ENCODE measurements at places on chromosomes 5 and 9.

DNA sequence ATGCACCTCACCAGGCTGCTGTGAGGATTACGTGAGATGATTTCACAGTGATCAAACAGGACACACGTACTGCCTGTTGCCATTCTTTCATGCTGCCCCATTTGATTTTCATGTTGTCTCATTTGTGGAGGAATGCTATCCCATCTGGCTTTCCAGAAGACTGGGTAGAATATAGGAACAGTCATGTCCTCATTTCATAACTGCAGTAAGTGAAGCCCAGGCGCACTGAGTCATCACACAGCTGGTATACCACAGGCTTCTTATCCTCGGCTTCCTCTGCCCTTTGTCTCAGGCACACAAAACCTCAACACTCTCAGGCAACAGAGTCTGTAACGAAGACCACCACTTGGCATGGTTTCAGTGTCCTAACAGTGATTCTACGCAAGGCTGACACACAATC is 62.3 kb downstream of the LHFPL2 start:
- DNase-seq = no peak

DNA sequence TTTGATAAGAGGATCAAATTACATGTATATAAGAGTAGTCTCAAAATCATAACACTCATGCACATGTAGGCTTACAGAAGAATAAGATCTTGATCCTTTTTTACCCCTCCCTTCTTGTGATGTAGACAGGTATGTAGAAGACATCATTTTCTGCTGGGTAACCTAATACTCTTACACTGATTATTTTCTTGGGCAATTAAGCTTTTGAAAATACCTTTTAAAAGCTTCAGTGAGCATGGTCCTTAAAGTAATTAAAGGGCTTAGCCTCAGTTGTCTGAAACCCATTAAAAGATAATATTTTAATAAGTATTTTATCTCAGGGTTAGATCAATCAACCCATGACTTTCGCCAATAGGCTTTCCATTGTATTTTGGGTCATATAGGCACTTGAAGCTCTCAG is 50.6 kb downstream of the ALDH1A1 start:
- DNase-seq = no peak

DNA sequence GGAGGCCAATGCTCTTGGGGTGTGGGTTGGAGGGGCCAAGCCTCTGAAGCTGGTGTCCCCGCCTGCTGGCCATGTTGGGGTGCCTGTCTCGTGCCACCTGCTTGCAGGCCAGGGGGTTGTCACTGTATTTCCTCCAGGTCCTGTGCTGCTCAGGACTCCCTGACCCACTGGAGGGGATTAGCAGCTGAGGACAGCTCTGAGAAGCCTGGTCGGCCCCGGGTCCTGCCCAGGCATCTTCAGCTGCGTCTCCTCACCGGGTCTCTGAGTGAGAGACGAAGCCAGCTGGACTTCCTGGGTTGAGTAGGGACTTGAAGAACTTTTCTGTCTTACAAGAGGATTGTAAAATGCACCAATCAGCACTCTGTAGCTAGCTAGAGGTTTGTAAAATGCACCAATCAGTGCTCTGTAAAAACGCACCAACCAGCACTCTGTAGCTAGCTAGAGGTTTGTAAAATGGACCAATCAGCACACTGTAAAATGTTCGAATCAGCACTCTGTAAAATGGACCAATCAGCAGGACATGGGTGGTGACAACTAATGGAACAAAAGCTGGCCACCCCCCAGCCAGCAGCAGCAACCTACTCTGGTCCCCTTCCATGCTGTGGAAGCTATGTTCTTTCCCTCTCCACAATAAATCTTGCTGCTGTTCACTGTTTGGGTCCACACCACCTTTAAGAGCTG is 20.6 kb upstream of the SLC9A3 start:
- DNase-seq = no peak

GRCh38 chr5:139132515-139132914 is 65.7 kb downstream of the SIL1 start:
- DNase-seq = no peak

GRCh38 chr5:170262061-170263045 is 29.6 kb downstream of the C5orf58 start:
- DNase-seq = no peak

DNA sequence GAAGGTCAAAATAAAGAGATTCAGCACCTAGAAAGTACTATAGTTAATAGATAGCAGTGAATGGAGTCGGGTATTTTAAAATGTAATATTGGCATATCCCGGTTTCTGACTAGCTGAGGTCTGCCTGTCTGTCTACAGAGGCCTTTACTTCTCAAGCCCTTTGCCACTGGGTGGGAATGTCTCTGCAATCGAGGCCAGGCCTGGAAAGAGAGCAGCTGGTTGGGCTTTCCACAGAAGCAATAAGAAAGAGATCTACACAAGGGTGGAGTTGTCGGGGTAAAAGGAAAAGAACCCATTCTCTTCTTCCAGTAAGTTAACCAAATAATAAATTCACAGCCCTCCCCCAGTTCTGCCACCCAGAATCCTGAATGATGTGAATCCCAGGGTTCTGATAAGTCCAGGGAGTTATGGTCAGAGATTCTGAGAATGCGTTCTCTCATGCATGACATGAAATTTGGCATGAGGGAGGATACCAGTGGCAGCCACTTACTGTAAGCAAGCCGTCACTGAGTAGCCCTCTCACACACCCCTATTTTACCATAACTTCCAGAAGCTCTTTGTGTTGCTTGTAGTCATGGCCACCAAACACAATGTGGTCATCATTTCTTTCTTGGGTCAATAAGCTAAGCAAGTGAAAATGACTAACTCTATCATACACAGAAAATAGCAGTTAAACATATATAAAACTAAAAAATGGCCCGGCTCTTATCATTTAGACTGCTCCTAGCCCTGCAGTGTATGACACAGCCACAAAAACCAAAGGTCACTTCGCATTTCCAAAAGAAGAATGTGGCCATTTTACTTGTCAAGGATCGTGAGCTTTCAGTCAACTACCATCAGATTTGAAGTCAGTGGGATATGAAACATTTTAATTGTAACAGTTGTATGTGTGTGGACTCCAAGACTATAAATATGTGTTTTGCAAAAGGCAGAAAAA is 185.0 kb downstream of the GLIS3 start:
- no peak for DNase-seq

DNA sequence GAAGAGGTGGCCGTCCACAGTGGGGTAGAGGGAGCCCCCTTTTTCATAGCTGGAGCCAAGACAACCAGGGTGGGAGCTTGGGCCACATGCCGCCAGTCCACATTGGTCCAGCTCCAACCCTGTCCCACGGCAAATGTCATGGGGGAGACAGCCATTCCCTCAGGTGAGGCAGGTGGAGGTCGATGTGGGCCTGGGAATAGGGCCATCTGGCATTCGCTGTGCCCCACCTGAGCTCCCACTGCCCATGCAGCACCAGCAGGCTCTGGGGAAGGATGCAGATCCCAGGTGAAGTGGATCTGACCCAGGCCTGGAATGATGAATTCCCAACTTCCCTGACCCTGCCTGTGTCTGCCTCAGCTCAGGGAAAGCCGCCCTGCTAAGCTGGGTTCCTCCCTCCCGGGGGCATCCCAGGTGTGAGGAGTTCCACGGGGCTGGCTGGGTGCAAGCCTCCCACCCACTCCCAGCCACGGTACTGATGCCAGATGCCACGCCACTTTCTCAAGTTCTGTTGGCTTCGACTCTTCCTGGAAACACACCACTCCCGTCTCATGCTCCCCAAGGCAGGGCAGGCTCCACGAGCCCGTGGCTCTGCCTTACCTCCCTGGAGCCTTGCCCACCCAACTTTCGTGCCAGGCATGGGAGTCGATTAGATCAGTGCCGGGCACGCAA is 25.2 kb upstream of the FCN2 start:
- DNase-seq = no peak

- no peak for DNase-seq
Observed at GRCh38 chr5:79685627-79686026, 4.0 kb upstream of the CMYA5 start.

GRCh38 chr9:135864447-135865049 is 42.8 kb downstream of the CAMSAP1 start:
- DNase-seq = no peak

DNA sequence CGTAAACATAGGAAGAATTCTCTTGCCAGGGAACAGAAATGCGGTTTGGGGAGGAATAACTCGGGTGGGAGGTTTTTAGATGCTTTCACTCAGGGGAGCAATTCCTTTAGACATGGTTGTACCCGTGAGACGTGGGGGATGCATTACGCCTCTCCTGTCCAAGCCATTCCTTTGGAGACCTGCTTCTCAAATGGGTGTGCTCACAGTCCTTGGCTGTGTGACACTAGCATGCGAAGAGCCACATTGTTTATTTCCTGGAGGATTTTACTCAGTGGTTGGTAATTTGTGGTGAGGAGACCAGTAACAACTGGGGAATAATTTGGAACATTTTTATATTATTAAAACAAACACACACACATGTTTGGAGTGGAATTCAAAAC is 18.5 kb downstream of the COL15A1 start:
- no peak for DNase-seq

- DNase-seq = no peak
Observed at GRCh38 chr9:117919538-117919937, 215.3 kb downstream of the TLR4 start.

DNA sequence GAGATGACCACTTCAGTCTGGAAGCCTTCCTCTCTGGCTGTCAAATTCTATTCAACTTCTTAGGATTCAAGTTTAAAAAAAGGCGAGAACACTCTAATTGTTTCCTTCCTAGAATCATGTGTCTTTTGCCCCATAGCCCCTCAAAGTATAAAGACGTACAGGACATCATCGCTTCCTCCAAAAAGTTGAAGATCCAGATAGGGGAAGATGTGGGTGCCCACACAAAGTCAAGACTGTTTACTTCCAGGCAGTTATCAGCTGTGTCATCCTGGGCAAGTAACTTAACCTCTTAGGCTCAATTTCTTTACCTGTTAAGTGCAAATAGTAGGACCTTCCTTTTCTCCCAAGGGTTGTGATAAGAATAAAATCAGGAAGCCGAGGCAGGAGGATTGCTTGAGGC is 40.1 kb downstream of the PPARGC1B start:
- no peak for DNase-seq

- no peak for DNase-seq
Observed at GRCh38 chr5:174056064-174056847, 10.8 kb downstream of the NSG2 start.

All from NCI-H2081 treated with DMSO at 0.1 percent for 48 hours (cell line).